CD8-positive, alpha-beta memory T cell (primary cell): ENCODE measurements at places on chromosomes 12 and 14. TPM values are rescaled to one million over a fixed set of nuclear protein-coding genes. Genes with fewer than 3 reads are reported as not detected.
A peak's percentile ranks its signal among the peaks of the same experiment; 100 is the strongest.

- H3K27me3 ChIP-seq: no peaks in the 10 kb centered on the region
- DNase-seq: no peak
- no peak overlapping the region for H3K4me3 ChIP-seq
- no peaks in the 10 kb centered on the region for H3K36me3 ChIP-seq
- peaks cover 8% of the 10 kb centered on the region for H3K4me1 ChIP-seq
These were observed 979.8 kb downstream of the VRK1 start for GRCh38 chr14:97776890-97777558.

HSPB8 gene
- total RNA-seq: not detected

DNA sequence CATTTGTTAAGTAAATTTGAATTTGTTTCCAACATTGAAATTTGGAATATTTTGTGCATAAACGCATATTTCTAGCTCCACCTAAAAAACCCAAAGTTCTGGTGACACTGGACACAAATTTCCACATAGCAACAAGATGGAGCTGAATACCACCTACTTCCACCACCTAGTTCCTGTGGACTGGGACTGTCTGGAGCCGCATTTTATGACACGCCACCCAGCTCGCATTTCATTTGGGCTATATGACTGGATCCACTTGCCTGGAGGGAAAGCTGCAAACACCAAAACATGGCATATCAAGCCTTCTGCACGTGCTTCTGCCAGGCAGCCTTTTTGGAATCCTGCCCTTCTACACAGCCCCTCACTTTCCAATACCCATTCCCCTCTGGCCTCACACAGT, 173.4 kb downstream of the KIF21A start:
- H3K27ac ChIP-seq: no peak overlapping the region
- DNase-seq: no peak
- no peak overlapping the region for H3K4me3 ChIP-seq
- no peaks in the 10 kb centered on the region for H3K27me3 ChIP-seq

DNA sequence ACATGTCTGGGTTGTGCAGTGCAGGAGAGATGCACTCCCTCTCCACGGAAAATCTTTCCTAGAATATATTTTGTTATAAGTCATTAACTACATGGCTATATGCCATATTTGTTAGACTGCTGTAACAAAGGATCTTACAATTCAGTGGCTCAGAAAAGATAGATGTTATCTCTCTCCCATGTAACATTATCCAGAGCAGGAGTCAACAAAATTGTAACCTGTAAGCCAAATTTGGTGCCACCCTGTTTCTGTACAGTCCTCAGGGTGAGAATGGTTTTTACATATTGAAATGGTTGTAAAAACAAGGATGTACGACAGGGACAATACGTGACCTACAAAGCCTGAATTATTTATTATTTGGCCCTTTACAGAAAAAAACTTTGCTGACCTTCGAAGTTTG, 155.5 kb downstream of the KIF21A start:
- H3K4me3 ChIP-seq: no peak overlapping the region
- no peak for DNase-seq
- no peak overlapping the region for H3K27ac ChIP-seq
- no peaks in the 10 kb centered on the region for H3K4me1 ChIP-seq

DNA sequence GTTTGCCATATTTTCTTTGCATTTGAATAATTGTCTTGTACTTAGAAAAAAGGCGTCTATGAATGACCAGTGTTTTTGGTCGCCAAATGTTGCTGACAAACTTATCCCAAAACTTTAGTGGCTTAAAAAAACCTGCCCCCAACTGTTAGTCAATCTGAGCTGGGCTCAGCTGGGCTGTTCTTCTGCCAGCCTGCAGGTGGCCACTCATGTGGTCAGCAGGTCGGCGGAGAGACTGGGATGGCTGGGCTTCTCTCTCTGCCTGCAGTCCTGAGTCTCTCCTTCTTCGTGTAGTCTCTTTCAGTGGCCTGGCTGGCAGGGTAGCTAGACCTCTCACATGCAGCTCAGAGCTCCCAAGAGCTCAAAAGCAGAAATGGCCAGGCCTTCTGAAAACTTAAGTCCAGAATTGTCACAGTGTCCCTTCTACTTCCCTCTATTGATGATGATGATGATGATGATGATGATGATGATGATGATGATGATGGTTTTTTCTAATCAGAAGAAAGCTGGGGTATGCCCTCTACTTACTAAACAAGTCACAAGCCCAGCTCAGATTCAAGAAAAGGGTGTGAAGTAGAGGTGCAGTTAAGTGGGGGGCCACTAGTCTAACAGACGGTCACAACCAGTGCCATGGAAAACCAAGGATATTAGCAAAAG, 87.9 kb downstream of the PTPN11 start:
- H3K4me3 ChIP-seq: no peak overlapping the region
- no peaks in the 10 kb centered on the region for H3K27me3 ChIP-seq
- H3K36me3 ChIP-seq: peaks cover 30% of the 10 kb centered on the region
- no peak for DNase-seq
- no peaks in the 10 kb centered on the region for H3K4me1 ChIP-seq
- no peak overlapping the region for H3K27ac ChIP-seq

CEP290 gene
- 14.2 TPM for total RNA-seq

DNA sequence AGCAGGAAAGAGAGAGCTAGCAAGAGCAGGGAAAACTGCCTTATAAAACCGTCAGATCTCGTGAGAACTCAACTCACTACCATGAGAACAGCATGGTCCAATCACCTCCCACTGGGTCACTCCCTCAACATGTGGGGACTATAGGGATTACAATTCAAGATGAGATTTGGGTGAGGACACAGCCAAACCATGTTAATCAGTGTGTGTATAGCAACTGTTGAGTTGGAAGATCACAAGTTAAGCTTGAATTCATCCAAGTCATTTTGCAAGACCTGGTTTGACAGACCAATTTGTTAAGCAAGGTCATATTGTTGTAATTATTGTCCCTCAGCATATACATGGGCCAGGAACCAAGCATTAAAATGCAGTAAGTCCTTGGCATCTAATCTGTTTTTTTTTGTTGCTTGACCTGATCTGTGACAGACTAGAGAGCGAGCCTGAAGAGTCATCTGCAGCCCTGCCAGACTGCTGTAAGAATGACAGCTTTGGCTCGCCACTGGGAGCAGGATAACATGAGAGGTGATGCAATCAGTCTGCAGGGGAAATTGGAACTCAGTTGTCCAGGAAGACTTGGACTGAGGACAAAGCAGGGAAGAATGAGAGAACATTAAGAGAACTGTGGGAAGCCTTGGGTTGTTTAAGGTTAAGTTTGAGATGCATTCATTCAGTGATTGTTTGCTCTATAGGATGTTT, 297.6 kb upstream of the SEL1L start:
- no peak overlapping the region for H3K27ac ChIP-seq
- no peak for DNase-seq
- H3K27me3 ChIP-seq: no peaks in the 10 kb centered on the region

DNA sequence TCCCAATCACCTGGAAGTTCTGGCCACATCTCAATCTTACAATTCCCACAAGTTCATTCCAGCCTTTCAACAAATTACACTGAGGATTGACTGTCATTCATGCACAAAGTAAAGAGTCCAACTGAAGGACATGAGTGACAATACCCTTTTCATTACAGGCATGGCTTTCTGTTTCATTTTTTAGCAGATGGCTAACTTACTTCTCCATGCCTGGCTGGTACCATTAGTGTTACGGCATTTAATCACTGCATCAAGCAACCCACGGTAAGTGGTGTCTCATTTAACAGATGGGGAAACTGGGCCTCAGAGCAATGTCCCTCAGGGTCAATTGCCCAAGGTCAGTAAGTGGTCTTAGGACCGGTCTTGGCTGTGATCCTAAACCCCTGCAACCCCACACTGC, 114.4 kb downstream of the PRICKLE1 start:
- no peak for DNase-seq
- H3K4me3 ChIP-seq: no peak overlapping the region
- no peaks in the 10 kb centered on the region for H3K4me1 ChIP-seq
- H3K27ac ChIP-seq: no peak overlapping the region
- peaks cover 3% of the 10 kb centered on the region for H3K27me3 ChIP-seq
- H3K36me3 ChIP-seq: no peaks in the 10 kb centered on the region

- no peaks in the 10 kb centered on the region for H3K36me3 ChIP-seq
- no peak overlapping the region for H3K4me3 ChIP-seq
- H3K4me1 ChIP-seq: no peaks in the 10 kb centered on the region
These were observed 569.9 kb downstream of the TMTC2 start for GRCh38 chr12:83256562-83256961.

RERGL gene
- total RNA-seq: not detected

HVCN1 gene
- total RNA-seq: 20.2 TPM

DNA sequence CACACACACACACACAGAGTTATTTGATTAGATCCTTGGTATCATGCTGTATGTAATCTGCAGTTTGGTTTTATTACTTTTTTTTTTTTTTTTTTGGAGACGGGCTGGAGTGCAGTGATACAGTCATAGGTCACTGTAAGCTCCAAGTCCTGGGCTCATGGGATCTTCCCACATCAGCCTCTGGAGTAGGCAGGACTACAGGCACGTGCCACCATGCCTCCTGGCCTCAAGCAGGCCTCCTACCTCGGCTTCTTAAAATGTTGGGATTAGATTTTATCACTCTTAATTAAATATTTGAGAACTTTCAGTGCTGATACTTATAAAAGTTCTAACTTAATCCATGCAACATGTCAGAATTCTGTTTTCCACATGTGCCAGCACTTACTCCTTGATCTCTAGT, 31.3 kb upstream of the PSEN1 start:
- no peak for DNase-seq
- peaks cover 50% of the 10 kb centered on the region for H3K36me3 ChIP-seq
- no peaks in the 10 kb centered on the region for H3K27me3 ChIP-seq
- H3K4me1 ChIP-seq: no peaks in the 10 kb centered on the region
- no peak overlapping the region for H3K27ac ChIP-seq
- H3K4me3 ChIP-seq: no peak overlapping the region

- peaks cover 6% of the 10 kb centered on the region for H3K4me1 ChIP-seq
- no peaks in the 10 kb centered on the region for H3K27me3 ChIP-seq
- DNase-seq: no peak
- no peaks in the 10 kb centered on the region for H3K36me3 ChIP-seq
- no peak overlapping the region for H3K27ac ChIP-seq
- no peak overlapping the region for H3K4me3 ChIP-seq
These were observed 65.7 kb upstream of the CAPRIN2 start for GRCh38 chr12:30820406-30820946.

GSC gene
- not detected for total RNA-seq

VWF gene
- not detected for total RNA-seq

GRCh38 chr12:119660076-119660475, 7.9 kb upstream of the PRKAB1 start:
- no peaks in the 10 kb centered on the region for H3K27me3 ChIP-seq
- H3K36me3 ChIP-seq: no peaks in the 10 kb centered on the region
- H3K27ac ChIP-seq: no peak overlapping the region
- DNase-seq: no peak

DNA sequence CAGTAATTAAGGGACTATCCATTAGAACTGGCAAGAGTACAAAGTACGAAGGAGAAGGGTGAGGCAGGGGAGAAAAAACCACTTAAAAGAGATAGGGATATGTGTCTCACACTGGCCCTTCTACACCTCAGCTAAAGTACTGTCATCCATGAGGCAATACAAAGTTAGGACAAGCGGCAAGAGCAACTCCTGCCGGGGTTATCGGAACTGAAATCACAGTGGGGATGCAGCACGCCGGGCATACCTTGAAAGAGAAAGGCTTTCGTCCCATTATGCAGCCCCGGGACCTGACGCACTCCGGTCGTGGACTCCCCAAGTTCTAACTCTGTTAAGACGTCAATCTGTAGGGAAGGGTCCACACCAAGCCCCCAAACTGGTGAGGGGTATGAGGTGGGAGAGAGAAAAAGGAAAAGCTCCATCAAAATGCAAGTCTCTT, 1.1 kb downstream of the NELL2 start:
- peak overlapping the region; percentile 26 for H3K27ac ChIP-seq
- peaks cover 25% of the 10 kb centered on the region for H3K4me1 ChIP-seq
- H3K27me3 ChIP-seq: peaks cover 3% of the 10 kb centered on the region

AMN gene
- total RNA-seq: 0.66 TPM

TMEM63C gene
- total RNA-seq: 0.68 TPM

USP44 gene
- 5.8 TPM for total RNA-seq

GRCh38 chr12:101982307-101982706, 79.5 kb downstream of the WASHC3 start:
- H3K4me1 ChIP-seq: no peaks in the 10 kb centered on the region
- H3K36me3 ChIP-seq: no peaks in the 10 kb centered on the region
- H3K27me3 ChIP-seq: no peaks in the 10 kb centered on the region
- no peak overlapping the region for H3K27ac ChIP-seq
- no peak overlapping the region for H3K4me3 ChIP-seq

GAS2L3 gene
- total RNA-seq: 0.42 TPM
